ENCODE measurements at places on chromosomes 5 and 9.

DNA sequence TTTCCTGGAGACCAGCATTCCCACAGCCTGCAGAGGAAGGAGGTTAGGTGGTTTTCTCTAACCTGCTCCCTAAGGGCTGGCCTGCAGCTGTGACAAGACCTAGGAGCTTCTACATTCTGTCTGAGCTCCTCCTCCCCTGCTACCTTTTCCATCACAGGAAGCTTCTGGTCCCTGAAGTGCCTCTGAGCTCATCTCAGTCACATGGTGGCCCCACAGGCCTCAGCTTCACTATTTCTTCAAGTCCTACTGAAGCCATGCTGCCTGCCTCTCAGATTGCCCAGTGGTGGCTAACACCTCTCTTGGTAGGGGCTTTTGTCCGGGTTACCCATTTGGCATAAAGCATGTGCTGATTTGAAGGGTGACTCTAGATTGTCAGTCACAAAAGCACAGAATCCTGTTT lies 259.4 kb downstream of the CRB2 start:
- DNase-seq: no peak

GRCh38 chr9:134014946-134015345 lies 10.3 kb upstream of the BRD3OS start:
- DNase-seq: no peak

GRCh38 chr5:51650824-51651223 lies 267.6 kb downstream of the ISL1 start:
- no peak for DNase-seq

DNA sequence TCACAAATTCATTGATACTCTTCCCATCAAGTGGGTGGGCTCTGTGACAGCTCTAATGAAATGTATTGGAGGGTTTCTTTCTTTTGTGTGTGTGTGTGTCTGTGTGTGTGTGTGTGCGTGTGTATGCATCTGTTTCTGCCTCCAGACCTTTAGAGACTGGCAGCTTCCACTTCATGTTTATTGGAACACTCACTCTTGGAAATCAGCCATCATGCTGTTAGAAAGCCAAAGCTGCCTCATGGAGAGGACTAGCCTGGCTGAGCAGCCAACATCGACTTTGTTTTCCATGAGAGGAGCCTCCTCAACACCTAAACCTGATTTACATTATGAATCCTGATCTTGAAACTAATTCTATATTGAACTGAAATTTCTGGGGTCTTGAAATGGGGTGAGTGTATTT lies 128.5 kb upstream of the FAM174A start:
- no peak for DNase-seq

DNA sequence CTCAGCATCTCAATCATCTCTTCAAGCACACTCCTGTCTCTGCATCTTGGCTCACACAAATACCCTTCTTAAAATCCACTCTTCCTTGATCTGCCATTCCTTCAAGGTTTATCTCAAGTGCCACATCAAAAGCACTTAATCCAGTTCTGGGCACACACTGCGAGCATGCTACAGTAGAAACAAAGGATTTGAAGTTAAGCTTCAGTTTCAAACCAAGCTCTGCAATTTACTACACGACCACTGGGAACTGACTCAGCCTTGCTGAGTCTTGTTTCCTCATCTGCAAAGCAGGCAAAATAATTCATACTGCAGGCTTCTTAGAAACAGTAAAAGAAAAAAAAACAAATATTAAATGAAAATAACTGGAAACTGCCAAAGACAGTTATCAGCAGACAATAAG lies 50.5 kb upstream of the CTNNAL1 start:
- DNase-seq: peak; percentile 14

- no peak for DNase-seq
Measured at GRCh38 chr9:79578891-79579290, 7.1 kb downstream of the TLE4 start.

GRCh38 chr9:96585426-96585825 lies 34.2 kb downstream of the CDC14B start:
- DNase-seq: no peak

- no peak for DNase-seq
Measured at GRCh38 chr5:66616520-66617225, 20.5 kb downstream of the MAST4 start.

DNA sequence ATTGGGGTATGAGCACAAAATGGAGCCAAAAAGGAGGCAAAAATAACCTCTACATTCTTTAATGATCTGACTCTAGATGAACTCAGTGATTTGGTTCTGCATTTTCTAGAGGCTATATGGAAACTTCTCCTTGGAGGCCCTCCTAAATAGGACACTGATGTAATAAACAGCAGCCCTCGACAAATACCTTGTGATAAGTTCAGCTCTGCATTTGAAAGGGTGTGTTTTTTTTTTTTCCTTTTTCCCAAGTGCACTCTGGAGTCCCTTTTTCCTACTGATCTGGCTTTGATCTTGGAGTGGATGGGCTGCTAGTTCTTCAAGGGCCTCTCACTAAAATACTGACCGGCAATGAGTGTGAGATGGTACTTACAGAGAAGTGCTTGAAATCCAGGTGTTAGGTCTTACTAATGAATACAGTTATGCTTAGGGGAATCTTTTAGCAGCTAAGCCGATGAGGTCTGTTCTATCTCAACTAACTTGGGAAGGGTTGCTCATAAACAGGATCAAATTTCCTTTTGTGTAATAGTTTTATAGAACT lies 161.7 kb downstream of the MAST4 start:
- DNase-seq: no peak

DNA sequence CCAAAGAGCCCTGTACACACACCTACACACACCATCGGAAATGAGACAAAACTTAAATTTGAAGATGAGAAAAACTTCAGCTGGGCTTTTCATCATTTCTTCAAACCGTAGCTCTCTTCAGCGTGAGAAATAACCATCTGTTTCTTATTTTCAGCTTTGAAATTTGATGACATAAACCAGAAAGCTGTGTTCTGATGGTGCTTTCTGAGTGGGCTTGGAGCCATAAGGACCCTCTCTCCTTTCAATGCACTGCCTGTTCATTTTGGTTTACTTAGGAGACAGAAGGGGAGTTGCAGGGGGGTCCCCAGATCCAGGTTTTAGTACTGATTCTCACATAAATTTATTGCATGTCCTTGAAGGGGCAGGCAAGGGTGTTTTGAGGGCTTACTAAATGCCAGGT lies 9.5 kb downstream of the FBXO10 start:
- DNase-seq: no peak

DNA sequence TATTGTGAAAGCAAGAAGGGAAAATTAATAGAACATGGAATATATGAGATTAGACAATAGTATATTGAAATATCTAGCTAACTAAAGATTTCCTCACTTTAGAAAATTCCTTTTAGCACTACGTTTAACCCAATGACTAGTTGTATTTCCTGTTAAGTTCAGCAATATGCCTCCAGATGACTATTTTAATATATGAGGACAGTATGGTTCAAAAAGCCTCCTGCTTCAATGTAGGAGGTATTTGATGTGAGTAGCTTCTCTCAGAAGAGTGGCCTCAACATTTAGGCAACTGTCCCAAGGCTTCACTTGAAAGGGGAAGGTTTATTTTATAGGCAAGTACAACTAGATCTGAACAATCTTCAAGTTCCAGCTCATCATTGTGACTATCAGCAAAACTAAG lies 2.0 kb upstream of the MEF2C start:
- no peak for DNase-seq

DNA sequence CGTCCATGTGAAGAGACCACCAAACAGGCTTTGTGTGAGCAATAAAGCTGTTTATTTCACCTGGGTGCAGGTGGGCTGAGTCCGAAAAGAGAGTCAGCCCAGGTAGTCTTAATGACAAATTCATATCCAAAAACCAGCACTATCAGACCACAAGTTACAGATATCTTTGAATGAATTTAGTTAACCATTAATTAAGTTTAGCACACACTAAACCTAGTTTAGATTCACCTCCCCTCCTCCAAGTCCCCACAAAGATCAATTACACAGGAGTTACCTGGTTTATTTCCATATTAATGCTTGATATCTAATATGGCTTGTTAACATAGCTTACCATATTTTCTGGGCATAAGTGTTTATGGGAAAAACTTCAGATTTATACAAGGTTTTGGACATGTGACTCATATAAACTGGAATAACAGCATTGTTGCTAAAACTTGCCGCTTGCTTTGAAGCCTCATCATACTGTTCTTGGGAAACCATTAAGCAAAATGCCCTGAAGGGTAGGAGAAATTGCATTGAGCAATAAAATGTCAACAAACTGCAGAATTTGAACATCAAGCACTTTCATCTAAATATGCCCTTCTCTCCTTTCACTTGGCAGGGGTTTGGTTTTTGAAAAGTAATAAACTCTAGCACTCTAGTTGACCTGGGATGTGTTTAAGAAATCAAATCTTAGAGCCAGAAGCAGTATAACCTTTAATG lies 166.9 kb downstream of the SNCAIP start:
- DNase-seq: no peak

GRCh38 chr9:70802206-70802605 lies 319.2 kb downstream of the TRPM3 start:
- DNase-seq: no peak

DNA sequence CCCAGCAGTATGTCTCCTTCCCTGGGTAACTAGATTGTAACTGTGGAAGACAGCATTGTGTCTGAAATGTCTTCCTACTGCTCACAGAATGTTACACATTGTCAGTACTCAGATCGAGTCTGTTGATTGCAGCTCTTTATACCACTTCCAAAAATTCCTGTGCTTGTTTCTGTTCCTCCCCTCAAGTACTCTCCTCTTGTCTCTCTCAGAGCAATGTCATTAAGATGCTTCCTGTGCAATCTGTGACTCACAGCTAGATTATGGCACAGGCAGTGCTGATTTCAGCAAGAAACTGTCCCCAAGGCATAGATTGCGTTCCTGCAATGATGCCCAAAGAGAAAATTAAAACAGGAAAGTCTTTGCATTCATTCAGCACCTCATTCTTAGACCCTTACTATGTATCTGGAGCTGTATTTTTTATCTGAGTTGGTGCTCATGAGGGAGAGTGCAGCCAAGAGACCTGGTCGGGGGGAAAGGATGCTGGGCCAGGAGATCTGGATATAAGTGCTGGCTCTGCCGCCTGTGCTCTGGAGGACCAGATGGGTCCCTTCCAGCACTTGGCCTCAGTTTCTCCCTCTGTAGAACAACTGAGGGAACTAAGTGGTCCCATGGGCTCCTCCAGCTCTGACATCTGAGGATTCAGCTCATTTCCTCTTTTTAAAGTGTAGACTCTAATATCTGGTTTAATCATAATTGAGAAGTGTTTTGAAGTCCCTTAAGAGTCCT lies 40.8 kb upstream of the GNPDA1 start:
- DNase-seq: no peak

DNA sequence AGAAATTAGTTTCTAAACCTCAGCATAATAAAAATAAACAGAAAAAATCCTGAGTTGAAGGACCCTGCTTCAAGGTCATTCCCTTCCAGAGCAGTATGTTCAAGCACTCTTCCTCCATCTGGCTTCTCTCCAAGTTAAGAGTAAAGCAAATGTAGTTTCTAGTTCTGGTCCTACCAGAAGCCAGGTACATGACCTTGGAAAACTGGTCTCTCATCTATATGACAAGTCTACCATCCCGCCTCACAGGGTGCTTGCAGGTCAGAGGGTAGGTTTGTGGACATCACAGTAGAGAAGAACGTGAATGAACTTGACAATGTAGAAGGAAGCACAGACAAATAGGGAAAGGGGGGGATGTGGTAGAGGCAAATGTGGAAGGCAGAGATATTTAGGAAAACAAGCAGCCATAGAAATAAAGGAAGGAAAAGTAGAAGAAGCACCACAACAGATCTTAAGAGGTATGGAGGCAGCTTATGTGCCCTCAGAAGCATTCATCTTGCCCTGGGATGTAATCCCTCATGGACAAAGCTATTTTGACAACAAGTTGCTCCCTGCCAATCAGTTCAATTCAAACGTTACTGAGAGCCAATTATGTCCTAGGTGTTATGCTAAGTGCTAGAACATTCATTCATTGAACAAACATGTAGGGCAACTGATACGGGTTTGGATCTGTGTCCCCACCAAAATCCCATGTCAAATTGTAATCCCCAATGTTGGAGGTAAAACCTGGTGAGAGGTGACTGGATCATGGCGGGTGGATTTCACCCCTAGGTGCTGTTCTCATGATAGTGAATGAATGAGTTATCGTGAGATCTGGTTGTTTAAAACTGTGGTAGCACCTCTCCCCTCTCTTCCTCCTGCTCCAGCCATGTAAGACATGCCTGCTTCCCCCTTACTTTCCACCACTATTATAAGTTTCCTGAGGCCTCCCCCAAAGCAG lies 23.7 kb upstream of the CTNNAL1 start:
- no peak for DNase-seq

GRCh38 chr5:170404398-170404797 lies 15.2 kb upstream of the KCNMB1 start:
- no peak for DNase-seq

DNA sequence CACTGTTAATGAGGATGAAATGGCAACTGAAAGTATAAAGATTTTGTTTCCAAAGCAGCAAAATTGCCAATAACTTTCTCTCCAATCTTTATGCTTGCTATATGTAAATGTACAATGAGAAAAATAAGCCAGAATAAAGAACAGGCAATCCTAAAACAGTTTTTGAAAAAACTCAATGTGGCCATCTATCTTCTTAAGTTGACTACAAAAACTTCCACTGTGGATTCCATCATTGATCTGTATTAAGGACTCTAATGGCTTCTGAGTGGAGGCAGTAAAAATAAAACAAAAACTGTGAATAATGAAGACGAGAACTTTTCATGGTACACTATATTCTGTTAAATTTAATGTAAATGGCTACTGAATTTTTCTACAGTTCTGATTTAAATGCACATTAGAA lies 382.9 kb downstream of the TMEM232 start:
- no peak for DNase-seq

DNA sequence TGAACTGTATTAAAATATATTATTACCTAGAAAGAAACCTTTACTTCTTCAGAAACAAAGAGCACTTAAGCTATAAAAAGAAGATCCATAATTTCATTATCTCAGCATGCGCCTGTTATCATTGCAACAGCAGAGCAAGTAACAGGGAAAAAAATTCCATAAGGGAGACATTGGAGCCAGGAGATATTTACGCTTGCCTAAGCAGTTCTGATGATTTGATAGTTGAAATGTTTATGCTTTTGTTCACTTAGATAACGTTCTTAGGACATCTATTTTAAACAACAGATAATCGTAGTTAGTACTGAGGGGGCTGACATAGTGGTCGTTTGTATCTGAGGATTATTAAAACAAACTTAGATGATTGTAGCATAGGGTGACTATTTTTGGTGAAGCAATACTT lies 252.5 kb downstream of the NNT start:
- DNase-seq: no peak

DNA sequence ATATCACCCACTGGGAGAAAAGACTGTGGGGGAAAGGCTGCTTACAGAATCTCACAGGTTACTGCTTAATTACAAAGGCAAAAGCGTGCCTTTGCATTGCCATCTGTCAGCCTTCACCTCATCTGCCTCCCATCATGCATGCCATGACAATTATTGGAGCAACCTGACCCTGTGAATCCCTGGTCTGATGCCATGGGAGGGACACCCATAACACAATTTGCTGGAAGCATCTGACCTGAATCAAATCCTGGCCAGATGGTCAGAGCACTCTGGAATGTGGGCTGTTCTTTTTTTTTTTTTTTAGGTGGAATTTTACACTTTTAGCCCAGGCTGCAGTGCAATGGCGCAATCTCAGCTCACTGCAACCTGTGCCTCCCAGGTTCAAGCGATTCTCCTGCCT lies 11.6 kb upstream of the RETREG1 start:
- DNase-seq: no peak
